ENCODE measurements at places on chromosomes 16 and 17. TPM values are rescaled to one million over a fixed set of nuclear protein-coding genes. Genes with fewer than 3 reads are reported as not detected.

DNA sequence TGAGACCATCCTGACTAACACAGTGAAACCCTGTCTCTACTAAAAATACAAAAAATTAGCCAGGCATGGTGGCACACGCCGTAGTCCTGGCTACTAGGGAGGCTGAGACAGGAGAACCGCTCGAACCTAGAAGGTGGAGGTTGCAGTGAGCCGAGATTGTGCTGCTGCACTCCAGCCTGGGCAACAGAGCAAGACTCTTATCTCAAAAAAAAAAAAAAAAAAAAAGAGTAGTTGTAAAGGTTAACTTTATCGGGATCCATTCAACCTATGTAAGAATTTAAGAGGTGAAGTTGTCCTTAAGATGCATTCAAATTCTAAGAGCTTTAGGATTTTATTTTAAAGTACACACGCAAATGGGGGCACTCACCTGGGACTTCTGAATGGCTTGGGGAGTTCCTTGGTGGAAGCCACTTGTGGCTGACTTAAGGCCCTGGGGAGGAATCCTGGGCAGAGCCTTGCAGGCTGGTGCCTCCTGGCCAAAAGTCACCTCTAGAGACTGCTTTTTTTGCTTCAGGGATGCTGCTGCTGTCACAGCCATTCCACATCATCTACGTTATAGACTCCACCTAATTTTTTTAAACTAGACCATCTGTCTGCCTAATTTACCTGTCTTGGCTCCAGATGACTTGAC is 3.3 kb downstream of the CTCF start:
- H3K27ac ChIP-seq, result no peak overlapping the region
- H3K36me3 ChIP-seq, result no peaks in the 10 kb centered on the region
- no peak overlapping the region for H3K4me3 ChIP-seq
- peaks cover 22% of the 10 kb centered on the region for H3K4me1 ChIP-seq
- no peak for DNase-seq

- peaks cover 10% of the 10 kb centered on the region for H3K27me3 ChIP-seq
- H3K27ac ChIP-seq, result no peak overlapping the region
- DNase-seq, result no peak
Measured at GRCh38 chr17:74968361-74968780, 4.2 kb downstream of the HID1 start.

DNA sequence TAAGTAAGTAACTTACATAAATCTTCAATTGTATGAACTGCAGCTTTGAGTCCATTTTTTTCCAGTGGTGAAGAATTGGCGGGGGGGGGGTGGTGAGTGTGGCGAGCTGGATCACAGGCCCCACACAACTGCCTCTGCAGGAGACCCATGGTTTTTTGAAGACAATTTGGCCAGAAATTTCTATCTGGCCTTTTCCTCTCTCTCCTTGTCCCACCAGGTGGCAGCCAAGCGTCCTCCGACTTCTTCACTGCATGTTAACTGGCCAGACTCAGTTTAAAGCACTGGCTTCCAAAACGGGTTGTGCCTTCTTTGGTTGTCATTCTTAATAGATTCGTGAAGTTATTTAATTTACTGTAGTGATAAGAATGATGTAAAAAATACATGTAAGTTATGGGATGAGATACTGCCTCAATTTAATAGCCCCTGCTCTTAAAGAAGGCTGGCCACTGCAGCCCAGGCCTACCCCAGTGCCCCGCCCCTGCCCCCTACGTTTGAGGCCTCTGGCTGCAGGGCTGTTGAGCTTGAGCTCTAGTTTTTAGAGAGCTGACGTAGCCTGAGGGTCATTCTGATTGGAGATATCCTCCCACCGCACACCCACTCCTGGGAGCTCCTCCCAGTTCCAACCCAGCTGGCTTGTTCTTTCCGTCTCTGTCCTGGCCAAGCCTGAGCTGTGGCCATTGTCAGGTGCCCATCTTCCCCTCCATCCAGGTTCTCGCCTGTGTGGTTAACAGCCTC is 36.4 kb downstream of the AKAP1 start:
- peaks cover 1% of the 10 kb centered on the region for H3K27me3 ChIP-seq
- H3K4me1 ChIP-seq, result peaks cover 2% of the 10 kb centered on the region
- DNase-seq, result peak; percentile 77
- H3K27ac ChIP-seq, result no peak overlapping the region

The GP2 gene
- total RNA-seq, result not detected
